ENCODE measurements at places on chromosomes 5 and 9. TPM values are rescaled to one million over a fixed set of nuclear protein-coding genes. Genes with fewer than 3 reads are reported as not detected.

DNA sequence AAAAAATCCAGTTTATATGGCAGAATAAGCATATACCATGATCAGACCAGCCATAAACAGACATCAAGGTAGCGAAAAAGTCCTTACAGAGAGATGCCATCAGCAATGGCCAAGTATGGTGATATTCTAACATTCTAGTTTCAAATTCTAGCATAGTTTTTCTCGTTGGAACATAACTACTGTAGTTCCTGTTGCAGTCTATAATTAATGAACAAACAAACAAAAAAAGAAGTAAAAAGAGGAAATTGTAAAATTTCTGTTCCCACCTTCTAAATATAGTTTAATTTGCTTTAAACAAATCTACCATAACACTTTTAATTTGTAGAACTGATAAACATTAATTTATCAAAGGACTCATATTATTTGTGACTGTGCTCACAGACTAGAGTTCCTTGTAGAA is 9.9 kb upstream of the CD180 start:
- DNase-seq, result no peak

DNA sequence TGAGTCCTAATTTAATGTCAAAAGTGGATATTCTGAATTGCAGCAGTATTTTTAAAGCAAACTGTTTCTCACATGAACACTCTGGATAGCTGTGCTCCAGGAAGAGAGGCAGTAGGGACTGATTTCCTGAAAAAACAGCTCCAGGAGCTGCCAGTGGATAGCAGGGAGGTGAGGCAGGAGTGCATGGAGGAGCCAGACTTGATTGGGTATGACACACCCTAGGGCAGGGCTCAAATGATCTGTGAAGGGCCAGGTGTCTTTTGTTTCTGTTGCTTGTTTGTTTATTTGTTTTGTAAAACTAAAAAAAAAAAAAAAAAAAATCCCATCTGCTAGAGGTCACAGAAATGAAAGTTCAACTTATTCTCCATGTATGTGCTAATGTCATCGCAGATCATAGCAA is 83.4 kb downstream of the ADRB2 start:
- no peak for DNase-seq

DNA sequence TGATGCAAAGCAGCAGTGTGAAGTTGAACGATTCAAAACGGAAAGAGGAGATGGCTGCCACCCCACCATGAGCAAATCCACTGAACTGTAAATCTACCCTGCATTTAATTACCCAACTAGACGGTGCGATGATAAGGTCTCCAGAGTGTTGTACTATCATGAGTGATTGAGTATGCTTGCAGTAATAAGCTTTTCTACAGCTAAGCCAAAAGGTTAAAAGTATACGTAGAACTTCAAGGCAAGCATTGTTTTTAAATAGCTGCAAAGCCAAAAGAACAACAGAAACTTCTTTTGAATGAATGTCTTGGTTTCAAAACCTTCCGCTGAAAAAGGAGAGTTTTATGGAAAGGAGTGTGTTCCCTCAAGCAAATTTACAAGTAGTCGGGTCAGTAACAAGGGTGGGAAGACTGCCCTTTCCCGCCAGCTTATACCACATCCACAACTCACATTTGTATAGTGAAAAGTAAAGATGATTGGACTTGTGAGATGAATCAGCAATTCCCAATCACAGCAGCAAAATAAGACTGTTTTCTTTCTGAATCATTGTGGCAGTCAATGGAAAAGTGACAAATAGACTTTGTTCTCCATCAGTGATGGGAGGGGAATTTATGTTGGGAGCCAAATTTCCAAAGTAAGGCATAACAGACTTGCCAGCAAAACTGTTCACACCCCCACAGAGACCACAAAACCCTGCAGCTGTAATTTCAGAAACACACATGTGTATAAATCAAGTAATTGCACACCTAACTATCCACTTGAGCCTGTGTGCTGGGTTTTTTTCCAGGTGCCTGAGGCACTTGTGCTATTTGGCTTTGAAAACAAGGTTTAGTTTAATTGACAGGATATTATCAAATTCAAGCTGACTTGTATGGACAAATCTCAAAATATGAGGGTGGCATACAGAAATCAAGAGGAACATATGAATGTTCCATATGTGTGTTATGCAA is 407.7 kb upstream of the GRAMD2B start:
- no peak for DNase-seq

GRCh38 chr5:65190328-65191053 is 291.2 kb downstream of the ADAMTS6 start:
- DNase-seq, result no peak

CMYA5 gene
- total RNA-seq, result 3.2 TPM

ITGA2 gene
- total RNA-seq, result 1.1 TPM

SHOC1 gene
- total RNA-seq, result not detected

S100Z gene
- total RNA-seq, result 0.45 TPM

GARNL3 gene
- 87.7 TPM for total RNA-seq

INSL6 gene
- total RNA-seq, result not detected

All from cerebellum (tissue), 4 donors.